Suprapubic skin (tissue), 4 donors: ENCODE measurements at places on chromosomes 4 and X. TPM values are rescaled to one million over a fixed set of nuclear protein-coding genes. Genes with fewer than 3 reads are reported as not detected.

DNA sequence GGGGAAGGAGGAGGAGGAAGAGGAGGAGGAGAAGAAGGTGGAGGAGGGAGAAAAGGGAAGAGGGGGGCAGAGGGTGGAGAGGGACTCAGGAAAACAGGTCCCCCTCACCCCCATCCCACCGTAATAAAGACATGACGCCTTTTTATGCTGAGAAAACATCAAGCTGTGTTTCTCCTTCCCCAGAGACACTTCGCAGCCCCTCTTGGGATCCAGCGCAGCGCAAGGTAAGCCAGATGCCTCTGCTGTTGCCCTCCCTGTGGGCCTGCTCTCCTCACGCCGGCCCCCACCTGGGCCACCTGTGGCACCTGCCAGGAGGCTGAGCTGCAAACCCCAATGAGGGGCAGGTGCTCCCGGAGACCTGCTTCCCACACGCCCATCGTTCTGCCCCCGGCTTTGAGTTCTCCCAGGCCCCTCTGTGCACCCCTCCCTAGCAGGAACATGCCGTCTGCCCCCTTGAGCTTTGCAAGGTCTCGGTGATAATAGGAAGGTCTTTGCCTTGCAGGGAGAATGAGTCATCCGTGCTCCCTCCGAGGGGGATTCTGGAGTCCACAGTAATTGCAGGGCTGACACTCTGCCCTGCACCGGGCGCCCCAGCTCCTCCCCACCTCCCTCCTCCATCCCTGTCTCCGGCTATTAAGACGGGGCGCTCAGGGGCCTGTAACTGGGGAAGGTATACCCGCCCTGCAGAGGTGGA is 45.3 kb upstream of the SHOX start:
- no peak for DNase-seq

- DNase-seq: no peak
Observed at GRCh38 chrX:68146054-68146453, 287.2 kb downstream of the OPHN1 start.

The AMELX gene
- not detected for total RNA-seq

The DDIT4L gene
- 0.39 TPM for total RNA-seq

The SYTL5 gene
- total RNA-seq: 0.48 TPM

GRCh38 chr4:109511414-109511813 is 48.6 kb upstream of the MCUB start:
- no peak for DNase-seq

DNA sequence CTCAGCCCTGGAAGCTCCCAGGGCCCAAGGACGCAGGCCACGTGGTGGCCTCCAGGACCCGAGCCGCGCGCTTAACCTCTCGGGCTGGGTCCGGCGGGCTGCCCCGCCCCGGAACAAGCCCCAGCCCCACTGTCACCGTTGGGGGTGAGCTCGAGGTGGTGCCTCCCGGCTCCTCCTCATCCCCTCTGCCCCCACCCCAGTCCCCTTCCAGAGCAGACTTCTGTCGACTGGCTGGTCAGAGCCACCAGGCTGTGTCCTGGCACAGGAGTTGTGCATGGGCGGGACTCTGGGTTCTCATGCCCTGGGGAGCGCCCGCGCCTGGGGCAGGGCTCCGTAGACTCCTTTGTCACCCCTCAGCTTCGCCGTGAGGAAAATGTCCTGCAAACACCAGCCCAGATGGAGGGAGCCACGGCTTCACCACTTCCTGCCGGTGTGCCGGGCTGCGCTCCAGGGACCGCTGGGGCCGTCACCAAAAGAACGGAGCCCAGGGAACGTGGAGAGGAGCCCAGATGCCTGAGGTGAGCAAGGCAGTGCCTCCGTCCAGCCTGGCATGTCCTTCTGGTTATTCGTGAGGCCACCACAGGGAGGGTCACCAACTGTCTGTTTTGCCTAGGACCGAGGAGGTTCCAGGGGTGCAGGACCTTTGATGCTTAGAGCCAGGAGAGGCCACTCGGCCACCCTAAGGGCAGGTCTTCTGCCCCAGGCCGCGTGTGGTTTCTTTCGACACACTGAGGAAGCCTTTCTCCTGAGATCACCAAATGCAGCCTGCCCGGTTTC is 7.1 kb upstream of the RGS12 start:
- DNase-seq: peak; percentile 80

- no peak for DNase-seq
Observed at GRCh38 chr4:97942137-97942536, 201.1 kb downstream of the STPG2 start.

The TMPRSS11A gene
- not detected for total RNA-seq

- DNase-seq: no peak
Observed at GRCh38 chr4:140877781-140878180, 121.6 kb upstream of the TBC1D9 start.

DNA sequence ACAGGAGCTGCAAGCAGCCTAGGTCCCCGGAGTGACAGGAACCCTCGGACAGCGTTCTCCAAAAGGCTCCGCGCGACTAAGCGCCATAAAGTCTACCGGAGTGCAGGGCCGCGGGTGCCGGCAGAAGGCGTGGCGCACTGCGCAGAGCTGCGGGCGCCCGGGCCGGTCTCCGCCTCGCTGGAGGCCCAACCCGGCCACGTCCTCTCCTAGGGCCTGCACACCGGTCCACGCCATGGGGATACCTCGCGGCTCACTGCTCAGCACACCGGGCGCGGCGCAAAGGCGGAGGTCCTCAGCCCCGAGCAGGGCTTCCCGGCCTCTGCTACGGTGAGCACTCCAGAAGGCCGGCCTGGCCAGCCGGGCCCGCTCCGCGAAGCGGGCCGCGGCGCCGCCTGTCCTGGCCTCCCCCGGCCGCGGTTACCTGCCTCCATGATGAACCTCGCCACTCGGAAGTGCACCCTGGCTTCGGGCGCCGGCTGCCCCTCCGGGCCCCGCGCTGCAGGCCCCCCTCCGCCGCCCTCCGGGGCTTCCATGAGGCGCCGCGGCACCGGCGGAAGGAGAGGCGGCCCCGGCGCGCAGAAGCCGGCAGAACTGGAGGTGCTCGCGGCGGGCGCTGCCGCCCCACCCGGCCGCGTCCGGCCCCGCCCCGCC is at the start of gene CCNQ:
TSS of gene CCNQ (minus strand) at position 599 of the 651 bp plus-strand sequence. CDS start at position 533, 66 bp downstream.
- DNase-seq: no peak

The RS1 gene
- not detected for total RNA-seq

- DNase-seq: no peak
Observed at GRCh38 chr4:188975271-188975670, 836.0 kb downstream of the TRIML1 start.

The NXF2 gene
- total RNA-seq: not detected

GRCh38 chr4:21893136-21893535 is 55.4 kb downstream of the KCNIP4 start:
- no peak for DNase-seq

The PRDX4 gene
- 39.9 TPM for total RNA-seq

The ADH1B gene
- total RNA-seq: 72.9 TPM

The DCAF8L2 gene
- total RNA-seq: not detected

The USP51 gene
- total RNA-seq: 3.1 TPM

GRCh38 chr4:7107166-7107905 is 39.5 kb upstream of the GRPEL1 start:
- DNase-seq: no peak

DNA sequence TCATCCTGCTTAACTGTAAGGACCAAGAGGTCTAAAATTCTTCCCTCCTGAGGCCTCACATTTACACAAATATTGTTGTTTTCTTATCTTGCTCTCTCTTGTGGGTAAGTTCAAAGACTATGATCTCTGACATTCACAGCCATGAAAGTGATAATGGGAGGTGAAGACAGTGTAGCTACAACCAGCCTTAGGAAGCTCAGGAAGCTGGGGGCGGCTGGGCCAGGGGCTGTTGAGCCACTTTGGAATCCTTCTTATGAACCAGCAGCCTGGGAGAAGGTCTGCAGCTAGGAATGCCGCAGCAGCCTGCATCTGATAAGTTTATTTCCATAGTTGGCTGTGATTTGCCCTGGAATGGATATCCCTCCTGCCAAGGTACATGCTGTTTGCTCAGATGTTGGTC is 316.2 kb downstream of the STIM2 start:
- no peak for DNase-seq

The BST1 gene
- total RNA-seq: 3.9 TPM

GRCh38 chr4:98474408-98474844 is 184.0 kb downstream of the TSPAN5 start:
- DNase-seq: no peak

The COPS4 gene
- 36.3 TPM for total RNA-seq

- no peak for DNase-seq
Observed at GRCh38 chrX:147069926-147070325, 255.4 kb upstream of the CXorf51A start.

The ABLIM2 gene
- 11.2 TPM for total RNA-seq

DNA sequence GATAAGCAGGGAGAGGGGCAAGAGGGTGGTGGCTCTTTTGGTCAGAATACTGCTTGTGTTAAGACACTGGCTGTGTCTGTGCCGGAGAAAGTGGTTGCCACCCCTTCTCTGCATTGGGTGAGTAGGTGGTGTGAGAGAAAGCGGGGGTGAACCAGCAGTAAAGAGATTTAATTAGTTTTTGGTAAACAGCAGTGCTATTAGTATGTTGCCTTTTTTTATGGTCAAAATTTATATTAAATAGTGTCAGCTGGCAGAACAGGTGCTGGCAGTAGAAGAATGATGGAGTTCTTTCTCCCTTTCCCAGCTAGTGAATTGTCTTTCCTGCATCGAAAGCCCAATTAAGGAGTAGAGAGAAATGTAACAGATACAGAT is 181.6 kb downstream of the LARP7 start:
- no peak for DNase-seq

The ACTRT1 gene
- total RNA-seq: not detected

- no peak for DNase-seq
Observed at GRCh38 chrX:22366166-22366702, 93.5 kb downstream of the CBLL2 start.

The TEX13C gene
- not detected for total RNA-seq
